ENCODE measurements at places on chromosomes 1 and 21.

DNA sequence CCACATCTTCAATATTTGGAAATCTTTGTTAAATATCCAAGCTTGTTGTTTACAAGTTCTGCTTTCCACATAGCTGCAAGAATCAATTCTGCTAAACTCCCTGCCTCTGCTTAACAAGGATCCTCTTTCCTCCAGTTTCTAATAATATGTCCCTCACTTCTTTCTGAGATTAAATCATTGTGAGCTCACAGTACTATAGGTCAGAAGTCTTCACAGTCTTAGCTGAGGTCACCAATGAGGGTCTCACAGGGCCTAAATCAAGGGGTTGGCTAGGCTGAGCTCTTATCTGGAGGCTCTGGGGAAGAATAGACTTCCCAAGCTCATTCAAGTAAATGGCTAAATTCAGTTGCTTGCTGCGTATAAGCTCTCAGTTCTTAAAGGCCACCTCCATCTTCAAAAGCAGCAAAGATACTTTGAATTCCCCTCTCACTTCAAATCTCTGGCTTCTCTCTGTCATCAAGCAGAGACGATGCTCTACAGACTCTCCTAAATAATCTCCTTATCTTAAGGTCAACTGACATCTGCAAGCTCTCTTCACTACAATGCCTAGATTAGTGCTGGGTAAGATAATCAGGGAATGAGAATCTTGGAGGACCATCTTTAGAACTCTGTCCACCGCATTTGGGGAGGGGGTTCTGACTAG lies 175.3 kb downstream of the PLPPR4 start:
- DNase-seq, result no peak

- no peak for DNase-seq
Measured at GRCh38 chr1:148383966-148384365, 99.1 kb downstream of the PPIAL4G start.

- DNase-seq, result no peak
Measured at GRCh38 chr1:27109103-27109822, 45.7 kb downstream of the SLC9A1 start.

- no peak for DNase-seq
Measured at GRCh38 chr21:37164742-37165141, 91.7 kb downstream of the TTC3 start.

DNA sequence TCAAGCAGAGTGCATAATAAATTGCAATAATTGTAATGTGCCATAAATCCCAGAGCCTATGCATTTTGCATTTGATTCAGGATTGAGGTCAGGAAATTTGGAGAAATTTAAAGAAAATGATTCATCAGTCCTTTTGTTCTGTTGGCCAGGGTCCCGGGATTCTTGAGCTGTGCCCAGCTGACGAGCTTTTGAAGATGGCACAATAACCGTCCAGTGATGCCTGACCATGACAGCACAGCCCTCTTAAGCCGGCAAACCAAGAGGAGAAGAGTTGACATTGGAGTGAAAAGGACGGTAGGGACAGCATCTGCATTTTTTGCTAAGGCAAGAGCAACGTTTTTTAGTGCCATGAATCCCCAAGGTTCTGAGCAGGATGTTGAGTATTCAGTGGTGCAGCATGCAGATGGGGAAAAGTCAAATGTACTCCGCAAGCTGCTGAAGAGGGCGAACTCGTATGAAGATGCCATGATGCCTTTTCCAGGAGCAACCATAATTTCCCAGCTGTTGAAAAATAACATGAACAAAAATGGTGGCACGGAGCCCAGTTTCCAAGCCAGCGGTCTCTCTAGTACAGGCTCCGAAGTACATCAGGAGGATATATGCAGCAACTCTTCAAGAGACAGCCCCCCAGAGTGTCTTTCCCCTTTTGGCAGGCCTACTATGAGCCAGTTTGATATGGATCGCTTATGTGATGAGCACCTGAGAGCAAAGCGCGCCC lies 8.7 kb downstream of the PROX1 start:
- no peak for DNase-seq

- DNase-seq, result no peak
Measured at GRCh38 chr21:34815831-34816705, 147.3 kb downstream of the CLIC6 start.
